BJ (cell line): ENCODE measurements at places on chromosomes 11 and 22. TPM values are rescaled to one million over a fixed set of nuclear protein-coding genes. Genes with fewer than 3 reads are reported as not detected.

The MS4A12 gene
- 0.10 TPM in 1 of 2 replicates, not detected in the other for polyA plus RNA-seq

The HBG1 gene
- not detected in 2 replicates for polyA plus RNA-seq

The OR52N4 gene
- 0.07 TPM in 1 of 2 replicates, not detected in the other for polyA plus RNA-seq

The OMP gene
- 0.21 TPM in 1 of 2 replicates, not detected in the other for polyA plus RNA-seq

The SIRT3 gene
- 18.8 and 22.2 TPM in 2 replicates for polyA plus RNA-seq

The DNAJB7 gene
- not detected in 2 replicates for polyA plus RNA-seq

The USH1C gene
- polyA plus RNA-seq: not detected in 2 replicates

The OR4D6 gene
- not detected in 2 replicates for polyA plus RNA-seq

The PIH1D2 gene
- polyA plus RNA-seq: 0.82 and 1.7 TPM in 2 replicates

The IFTAP gene
- polyA plus RNA-seq: 9.3 and 25.7 TPM in 2 replicates

The TYR gene
- polyA plus RNA-seq: not detected in 2 replicates

The OR8G1 gene
- polyA plus RNA-seq: not detected in 2 replicates

The PGA5 gene
- polyA plus RNA-seq: not detected in 2 replicates

The ART1 gene
- polyA plus RNA-seq: not detected in 2 replicates

The CDON gene
- polyA plus RNA-seq: 1.5 TPM in 2 replicates

The CRYAB gene
- 76.7 and 83.6 TPM in 2 replicates for polyA plus RNA-seq

The UBQLNL gene
- 0.25 and 0.31 TPM in 2 replicates for polyA plus RNA-seq

The TSGA10IP gene
- not detected in 2 replicates for polyA plus RNA-seq

The TRIM29 gene
- polyA plus RNA-seq: 1.3 and 1.5 TPM in 2 replicates

The CD6 gene
- polyA plus RNA-seq: not detected in 2 replicates

The TBRG1 gene
- 40.8 and 42.5 TPM in 2 replicates for polyA plus RNA-seq

The TRIM22 gene
- 58.2 and 74.9 TPM in 2 replicates for polyA plus RNA-seq

The CCDC73 gene
- polyA plus RNA-seq: not detected in 2 replicates

The TRIM49 gene
- polyA plus RNA-seq: not detected in 2 replicates

The SERHL2 gene
- polyA plus RNA-seq: 6.1 and 6.6 TPM in 2 replicates

The GLYAT gene
- polyA plus RNA-seq: not detected in 2 replicates

The SIK2 gene
- polyA plus RNA-seq: 17.6 and 24.2 TPM in 2 replicates

The ANKK1 gene
- polyA plus RNA-seq: not detected in 2 replicates

The RAB38 gene
- polyA plus RNA-seq: 4.9 and 6.9 TPM in 2 replicates

The TMPRSS4 gene
- polyA plus RNA-seq: not detected in 2 replicates

The BUD13 gene
- 11.7 and 13.6 TPM in 2 replicates for polyA plus RNA-seq

The ALG8 gene
- polyA plus RNA-seq: 33.9 and 69.3 TPM in 2 replicates

The FZD4 gene
- 12.4 and 19.5 TPM in 2 replicates for polyA plus RNA-seq

The SMIM35 gene
- not detected in 2 replicates for polyA plus RNA-seq

The HBE1 gene
- polyA plus RNA-seq: not detected in 2 replicates

The VPS51 gene
- 61.8 and 86.2 TPM in 2 replicates for polyA plus RNA-seq

The MS4A6E gene
- not detected in 2 replicates for polyA plus RNA-seq

The TRIM51 gene
- polyA plus RNA-seq: not detected in 2 replicates

The VSTM5 gene
- 0.63 and 0.74 TPM in 2 replicates for polyA plus RNA-seq

The DDTL gene
- polyA plus RNA-seq: 0.06 TPM in 1 of 2 replicates, not detected in the other

The OR51B2 gene
- polyA plus RNA-seq: not detected in 2 replicates

The PTS gene
- polyA plus RNA-seq: 21.3 and 53.4 TPM in 2 replicates

The C11orf65 gene
- polyA plus RNA-seq: 0.18 and 0.54 TPM in 2 replicates

The HTATIP2 gene
- 20.2 and 34.6 TPM in 2 replicates for polyA plus RNA-seq

The APOL4 gene
- polyA plus RNA-seq: 0.16 and 0.23 TPM in 2 replicates

The AQP11 gene
- polyA plus RNA-seq: 1.2 and 1.3 TPM in 2 replicates

The RASSF10 gene
- polyA plus RNA-seq: not detected in 2 replicates

The RFPL1 gene
- not detected in 2 replicates for polyA plus RNA-seq

The SULT4A1 gene
- 0.15 and 0.39 TPM in 2 replicates for polyA plus RNA-seq

The TENM4 gene
- polyA plus RNA-seq: 0.36 and 0.39 TPM in 2 replicates
